ENCODE measurements at places on chromosomes 2 and 18. TPM values are rescaled to one million over a fixed set of nuclear protein-coding genes. Genes with fewer than 3 reads are reported as not detected.

DNA sequence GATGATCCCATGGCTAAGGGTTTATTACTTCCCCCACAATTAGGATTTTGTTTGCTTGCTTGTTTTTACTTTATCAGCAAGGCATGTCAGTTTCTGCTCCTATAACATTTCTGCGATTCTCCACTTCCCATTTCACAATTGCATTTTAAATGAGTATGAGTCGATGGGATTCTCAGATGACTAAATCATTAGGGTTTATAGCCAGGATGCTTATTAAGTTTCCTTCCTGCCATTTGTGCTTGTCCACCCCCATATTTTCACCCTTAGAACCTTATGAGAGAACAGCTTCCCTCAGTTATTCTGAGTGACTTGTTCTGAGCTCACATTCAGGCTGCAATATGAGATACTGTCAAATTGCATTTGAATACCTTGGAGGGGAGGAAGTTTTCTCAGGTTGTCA lies 37.9 kb upstream of the C1GALT1C1L start:
- DNase-seq = no peak

DNA sequence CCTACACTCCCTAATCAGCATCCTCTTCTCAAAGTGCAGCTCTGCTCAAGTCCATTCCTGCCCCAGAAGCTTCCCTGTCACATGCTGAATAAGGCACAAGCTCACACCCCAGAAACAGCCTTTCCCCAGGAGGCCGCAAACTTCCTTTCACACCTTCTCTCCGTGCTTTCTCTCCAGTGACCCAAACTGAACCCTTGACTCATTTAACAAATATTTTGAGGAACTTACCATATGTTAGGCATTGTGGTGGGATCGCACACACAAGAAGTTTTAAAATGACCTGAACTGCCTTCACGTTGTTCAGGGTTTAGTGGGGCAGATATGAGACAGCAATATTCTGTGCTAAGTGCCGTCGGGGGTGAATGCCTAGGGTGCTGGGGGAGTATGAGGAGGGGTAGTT lies 161.3 kb downstream of the INSIG2 start:
- no peak for DNase-seq

EGR4 gene
- total RNA-seq = 0.36 TPM

- DNase-seq = no peak
These were observed 6.7 kb upstream of the B3GNT7 start for GRCh38 chr2:231388725-231389346.

DNA sequence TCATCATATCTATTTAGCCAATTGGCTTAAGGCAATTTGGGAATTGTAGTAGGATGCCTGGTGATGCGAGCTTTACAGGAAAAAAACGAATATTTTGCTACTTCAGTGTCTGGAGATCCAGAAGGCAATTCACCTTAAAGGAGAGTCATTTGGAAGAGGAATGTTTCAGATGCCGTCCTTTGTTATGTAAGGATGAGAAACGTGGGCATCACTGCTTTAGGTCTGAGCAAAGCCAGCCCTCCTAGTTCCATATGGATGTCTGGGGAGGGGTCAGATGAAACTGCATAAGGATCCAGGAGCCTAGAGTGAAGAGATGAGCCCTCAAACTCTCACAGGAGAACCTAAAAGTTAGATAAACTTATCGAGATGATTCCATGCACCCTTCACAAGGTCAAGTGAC lies 30.9 kb upstream of the DOCK10 start:
- DNase-seq = no peak
